ENCODE measurements at places on chromosomes 6 and 20.
A peak's percentile ranks its signal among the peaks of the same experiment; 100 is the strongest.

DNA sequence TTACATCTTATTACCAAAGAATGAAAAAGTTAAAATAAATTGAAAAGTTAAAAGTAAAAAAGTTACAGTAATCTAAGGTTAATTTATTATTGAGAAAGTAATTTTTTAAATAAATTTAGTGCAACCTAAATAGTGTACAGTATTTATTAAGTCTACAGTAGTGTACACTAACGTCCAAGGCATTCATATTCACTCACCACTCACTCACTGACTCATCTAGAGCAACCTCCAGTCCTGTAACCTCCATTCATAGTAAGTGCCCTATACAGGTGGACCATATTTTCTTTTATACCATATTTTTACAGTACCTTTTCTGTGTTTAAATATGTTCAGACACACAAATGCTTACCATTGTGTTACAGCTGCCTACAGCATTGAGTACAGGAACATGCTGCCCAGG is 624.7 kb upstream of the NOX3 start:
- H3K4me1 ChIP-seq, result no peaks in the 10 kb centered on the region
- no peak overlapping the region for H3K4me3 ChIP-seq
- DNase-seq, result no peak
- H3K36me3 ChIP-seq, result no peaks in the 10 kb centered on the region
- H3K27ac ChIP-seq, result no peak overlapping the region

DNA sequence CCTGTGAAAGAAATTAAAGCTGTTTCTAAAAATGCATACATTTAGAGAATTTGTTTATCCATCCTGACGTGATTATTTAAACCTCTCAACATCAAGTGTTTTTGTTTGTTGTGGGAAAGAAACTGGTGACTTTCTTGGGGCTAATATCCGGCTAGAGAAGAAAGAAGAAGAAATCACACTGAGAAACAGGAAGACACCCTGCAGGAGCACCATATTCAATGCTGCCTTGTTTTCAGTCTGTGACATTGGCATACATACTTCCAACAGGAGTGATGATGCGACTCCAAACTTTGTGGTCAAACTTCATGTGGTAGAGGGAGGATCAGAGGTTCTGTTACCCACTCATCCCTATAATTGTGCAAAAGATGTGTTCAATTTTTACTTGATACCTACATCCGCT is 997.6 kb upstream of the CITED2 start:
- H3K27me3 ChIP-seq, result no peaks in the 10 kb centered on the region
- H3K36me3 ChIP-seq, result no peaks in the 10 kb centered on the region
- no peak for DNase-seq

GRCh38 chr6:43291708-43292107 is 6.4 kb upstream of the SLC22A7 start:
- no peak overlapping the region for H3K4me3 ChIP-seq
- H3K4me1 ChIP-seq, result no peaks in the 10 kb centered on the region
- H3K27me3 ChIP-seq, result no peaks in the 10 kb centered on the region

- H3K27me3 ChIP-seq, result peaks cover 2% of the 10 kb centered on the region
- H3K27ac ChIP-seq, result no peak overlapping the region
- H3K4me3 ChIP-seq, result no peak overlapping the region
- DNase-seq, result no peak
- H3K4me1 ChIP-seq, result no peaks in the 10 kb centered on the region
These were observed 52.0 kb downstream of the PRDM1 start for GRCh38 chr6:106138151-106138550.

DNA sequence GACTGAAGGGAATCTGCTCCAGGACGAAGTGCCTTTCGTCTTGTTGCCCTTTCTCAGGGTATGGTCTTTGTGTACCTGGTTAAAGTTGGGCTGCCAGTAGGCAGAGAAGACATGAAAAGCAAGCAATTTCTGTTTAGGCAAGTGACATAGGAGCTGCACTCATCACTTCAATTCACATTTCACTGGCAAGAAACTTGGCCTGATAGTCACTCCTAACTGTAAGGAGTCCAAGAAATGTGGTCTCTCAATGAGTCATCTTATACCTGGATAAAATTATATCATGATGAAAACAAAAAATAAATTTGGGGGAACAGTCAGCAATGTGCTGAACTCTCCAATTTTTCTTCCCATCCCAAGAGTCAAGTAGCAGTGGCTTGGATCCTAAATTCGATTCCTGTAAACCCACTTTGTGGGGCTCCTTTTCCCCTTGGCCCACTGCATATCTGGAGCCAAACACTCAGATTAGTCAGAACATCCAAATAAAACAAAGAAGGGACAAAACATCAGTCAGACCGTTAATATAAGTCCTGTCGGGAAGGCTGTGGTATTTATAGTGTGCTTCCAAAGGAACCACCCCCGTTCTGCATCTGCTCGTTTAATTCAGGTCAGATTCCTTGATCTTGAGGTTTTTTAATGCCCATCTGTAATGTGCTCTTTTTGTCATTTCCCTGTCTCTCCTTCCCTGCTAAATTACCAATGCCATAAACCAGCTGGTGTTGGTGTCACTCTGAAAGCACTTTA is 5.0 kb upstream of the GABRR1 start:
- H3K27me3 ChIP-seq, result no peaks in the 10 kb centered on the region
- DNase-seq, result no peak
- no peak overlapping the region for H3K4me3 ChIP-seq
- H3K4me1 ChIP-seq, result peaks cover 8% of the 10 kb centered on the region

DNA sequence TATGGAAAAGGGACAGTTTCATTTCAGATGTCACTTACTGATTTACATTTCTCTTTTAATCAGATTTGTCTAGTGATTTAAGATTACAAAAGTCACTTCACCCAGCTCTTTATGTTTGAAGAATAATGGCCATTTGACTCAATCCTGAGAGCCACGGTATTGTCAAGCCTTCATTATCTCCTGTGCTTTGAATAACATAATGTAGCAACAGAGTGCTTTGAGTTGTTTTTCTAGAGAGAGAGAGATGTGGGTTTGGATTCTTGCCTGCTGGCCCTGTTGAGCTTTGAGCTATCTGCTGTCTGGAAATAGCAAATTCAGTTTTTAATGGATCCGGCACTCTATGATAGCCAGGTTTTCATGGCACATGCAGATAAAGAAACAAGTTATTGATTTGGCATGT is 478.4 kb upstream of the SOX4 start:
- no peaks in the 10 kb centered on the region for H3K27me3 ChIP-seq
- no peaks in the 10 kb centered on the region for H3K36me3 ChIP-seq
- no peak for DNase-seq
- H3K4me1 ChIP-seq, result peaks cover 2% of the 10 kb centered on the region
- H3K4me3 ChIP-seq, result no peak overlapping the region
- H3K27ac ChIP-seq, result no peak overlapping the region

DNA sequence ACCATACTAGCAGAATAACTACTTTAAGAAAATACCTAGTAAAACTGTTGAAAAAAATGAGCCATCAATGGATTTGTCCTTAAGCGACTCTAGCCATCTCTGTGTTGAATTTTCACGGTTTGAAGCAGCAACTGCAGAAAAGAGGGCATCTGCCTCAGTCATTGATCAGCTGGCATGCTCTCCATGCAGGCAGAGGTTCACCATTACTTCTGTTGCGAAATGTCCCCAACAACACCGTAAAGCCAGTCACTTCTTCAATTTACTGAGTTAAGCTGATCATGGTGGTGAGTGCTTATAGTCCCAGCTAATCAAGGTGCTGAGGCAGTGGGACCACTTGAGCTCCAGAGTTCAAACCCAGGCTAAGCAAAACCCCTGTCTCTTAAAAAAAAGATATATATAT is 11.1 kb downstream of the TPD52L1 start:
- no peak for DNase-seq
- H3K27ac ChIP-seq, result no peak overlapping the region
- peaks cover 1% of the 10 kb centered on the region for H3K4me1 ChIP-seq
- H3K27me3 ChIP-seq, result no peaks in the 10 kb centered on the region
- no peaks in the 10 kb centered on the region for H3K36me3 ChIP-seq
- H3K4me3 ChIP-seq, result no peak overlapping the region

DNA sequence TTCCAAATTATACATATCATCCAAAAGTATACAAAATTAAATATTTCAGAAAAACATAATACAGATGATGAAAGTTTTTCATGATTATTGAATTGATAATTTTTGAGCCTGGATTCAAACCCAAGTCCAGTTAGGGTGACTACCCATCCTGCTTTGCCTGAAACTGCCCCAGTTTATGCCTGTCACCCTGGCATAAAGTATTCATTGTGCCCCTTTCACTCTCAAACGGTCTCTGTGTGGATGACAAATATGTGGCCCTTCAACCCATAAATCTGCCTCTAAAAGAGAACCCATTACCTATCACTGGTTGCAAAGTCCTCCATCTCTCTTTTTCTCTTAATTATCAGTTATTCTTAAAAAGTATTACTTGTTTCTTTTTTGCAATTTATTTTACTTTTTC is 553.7 kb upstream of the JARID2 start:
- H3K4me3 ChIP-seq, result no peak overlapping the region
- DNase-seq, result no peak
- H3K4me1 ChIP-seq, result no peaks in the 10 kb centered on the region
- H3K27me3 ChIP-seq, result no peaks in the 10 kb centered on the region
- H3K27ac ChIP-seq, result no peak overlapping the region

DNA sequence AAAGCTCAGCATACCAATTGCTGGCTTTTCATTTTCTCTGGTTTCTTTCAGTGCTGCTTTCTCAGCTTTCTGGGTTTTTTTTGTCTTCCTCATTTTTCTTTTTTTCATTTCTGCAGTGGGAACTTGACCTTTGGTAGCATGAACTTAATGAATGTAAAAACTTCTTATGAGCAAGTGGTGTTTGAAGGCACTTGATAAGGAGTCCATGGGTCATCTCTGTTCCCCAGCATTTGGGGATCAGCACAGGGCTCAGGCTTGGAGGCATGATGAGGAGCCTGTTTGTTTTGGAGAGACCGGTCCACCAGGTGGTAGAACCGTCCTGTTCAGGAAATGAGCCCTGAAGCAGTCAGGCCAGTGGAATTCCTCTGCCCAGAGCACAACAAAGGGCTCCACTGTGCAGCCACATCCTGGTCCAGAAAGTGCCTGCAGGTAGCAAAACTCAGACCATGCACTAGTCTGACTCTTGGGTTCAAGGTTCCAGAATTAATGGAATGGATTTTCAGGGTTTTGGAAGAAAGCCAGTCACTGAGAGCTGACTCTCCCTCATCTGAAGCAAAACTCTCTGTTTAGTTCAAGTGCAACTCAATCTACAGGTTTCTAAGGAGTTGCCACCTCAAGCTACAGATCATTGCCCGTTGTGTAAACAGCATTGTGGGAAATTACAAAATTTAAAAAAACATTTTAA is 52.3 kb upstream of the ADGRF1 start:
- H3K27me3 ChIP-seq, result no peaks in the 10 kb centered on the region
- H3K27ac ChIP-seq, result no peak overlapping the region
- DNase-seq, result no peak
- H3K36me3 ChIP-seq, result no peaks in the 10 kb centered on the region
- H3K4me1 ChIP-seq, result no peaks in the 10 kb centered on the region

DNA sequence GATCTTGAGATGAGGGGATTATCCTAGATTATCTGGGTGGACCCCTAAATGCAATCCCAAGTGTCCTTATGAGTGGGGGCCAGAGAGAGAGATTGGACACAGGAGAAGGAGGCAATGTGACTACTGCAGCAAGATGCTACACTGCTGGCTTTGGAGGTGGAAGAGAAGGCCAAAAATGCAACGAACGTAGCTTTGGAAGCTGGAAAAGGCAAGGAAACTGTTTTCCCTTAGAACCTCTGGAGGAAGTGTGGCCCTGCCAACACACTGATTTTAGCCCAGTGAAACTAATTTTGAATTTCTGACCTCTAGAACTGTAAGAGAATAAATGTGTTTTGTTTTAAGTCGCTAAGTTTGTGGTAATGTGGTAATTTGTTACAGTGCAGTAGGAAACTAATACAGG is 15.7 kb downstream of the PPARD start:
- no peaks in the 10 kb centered on the region for H3K36me3 ChIP-seq
- no peak overlapping the region for H3K27ac ChIP-seq
- H3K4me3 ChIP-seq, result no peak overlapping the region
- H3K4me1 ChIP-seq, result peaks cover 8% of the 10 kb centered on the region
- no peaks in the 10 kb centered on the region for H3K27me3 ChIP-seq

DNA sequence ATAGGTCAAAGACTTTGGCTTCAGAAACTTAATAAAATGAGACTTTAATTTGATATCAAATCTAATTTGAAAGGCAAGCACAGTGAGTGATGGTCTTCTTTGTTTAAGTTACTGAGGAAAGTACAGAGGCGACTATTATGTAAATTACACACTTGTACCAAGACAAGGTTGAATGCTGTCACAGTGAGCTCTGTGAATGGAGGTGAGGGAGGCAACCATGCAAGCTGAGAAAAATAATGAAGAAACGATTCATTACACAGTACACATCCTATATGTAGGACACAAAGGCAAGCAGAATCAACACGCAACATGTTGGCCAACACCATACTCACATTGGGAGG is 46.8 kb upstream of the CCDC28A start:
- no peak for DNase-seq
- H3K27me3 ChIP-seq, result peaks cover 2% of the 10 kb centered on the region
- H3K27ac ChIP-seq, result no peak overlapping the region
- H3K4me1 ChIP-seq, result no peaks in the 10 kb centered on the region

GRCh38 chr20:45826381-45827019 is 612 bp downstream of the TNNC2 start:
- H3K4me1 ChIP-seq, result no peaks in the 10 kb centered on the region
- peak overlapping the region; percentile 92 for H3K27ac ChIP-seq
- no peaks in the 10 kb centered on the region for H3K36me3 ChIP-seq
- H3K4me3 ChIP-seq, result no peak overlapping the region

- no peaks in the 10 kb centered on the region for H3K27me3 ChIP-seq
- H3K36me3 ChIP-seq, result no peaks in the 10 kb centered on the region
- H3K27ac ChIP-seq, result no peak overlapping the region
These were observed 116.8 kb downstream of the OTOR start for GRCh38 chr20:16864963-16865362.

- H3K4me1 ChIP-seq, result peaks cover 3% of the 10 kb centered on the region
- no peaks in the 10 kb centered on the region for H3K36me3 ChIP-seq
- H3K27me3 ChIP-seq, result no peaks in the 10 kb centered on the region
- H3K4me3 ChIP-seq, result no peak overlapping the region
These were observed 27.6 kb upstream of the PI16 start for GRCh38 chr6:36926708-36927513.

DNA sequence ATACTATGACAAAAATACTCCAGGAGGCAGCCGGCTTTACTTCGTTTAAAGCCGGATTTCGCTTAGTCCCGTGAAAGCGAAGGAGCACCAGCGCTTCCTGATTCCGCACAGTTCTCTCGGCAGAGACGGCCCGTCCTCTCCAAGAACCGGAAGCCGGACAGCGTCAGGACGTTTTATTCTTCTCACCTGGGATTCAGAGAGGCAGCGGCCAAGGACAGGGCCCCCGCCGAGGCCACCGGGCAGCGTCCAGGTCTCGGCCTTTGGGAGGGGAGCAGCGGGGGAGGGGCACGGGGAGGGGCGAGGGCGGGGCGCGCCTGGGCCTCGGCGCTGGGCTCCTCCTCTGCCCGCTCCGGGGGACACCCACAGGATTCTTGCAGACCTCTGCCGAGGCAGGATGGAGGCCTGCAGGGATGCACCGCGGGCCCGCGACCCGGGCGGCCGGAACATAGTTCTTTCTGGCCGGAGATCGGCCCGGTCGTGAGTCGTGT is 2.8 kb upstream of the DIDO1 start:
- H3K36me3 ChIP-seq, result peaks cover 2% of the 10 kb centered on the region
- DNase-seq, result peak; percentile 86
- peak overlapping the region; percentile 69 for H3K4me3 ChIP-seq
- no peaks in the 10 kb centered on the region for H3K27me3 ChIP-seq
- peak overlapping the region; percentile 43 for H3K27ac ChIP-seq

- H3K4me1 ChIP-seq, result no peaks in the 10 kb centered on the region
- no peak for DNase-seq
- H3K36me3 ChIP-seq, result no peaks in the 10 kb centered on the region
- H3K4me3 ChIP-seq, result peak within 1 kb of the TSS; percentile 65
These were observed at the start of gene NOL4L for GRCh38 chr20:32585011-32585585. NOL4L (minus strand) TSS chr20:32585333; CDS start chr20:32584890, 443 bp downstream.

Data from aorta (tissue), 5 donors.